ENCODE measurements at places on chromosomes 11 and 22. TPM values are rescaled to one million over a fixed set of nuclear protein-coding genes. Genes with fewer than 3 reads are reported as not detected.

Gene PRDM10
- total RNA-seq, result 3.5 TPM

Gene FLRT1
- 1.2 TPM for total RNA-seq

Gene GLYATL2
- 0.89 TPM for total RNA-seq

Gene TRIM64C
- not detected for total RNA-seq

Gene SCN3B
- 12.8 TPM for total RNA-seq

Gene AMPD3
- 3.4 TPM for total RNA-seq

Gene OR10A2
- total RNA-seq, result not detected

Gene CTSC
- total RNA-seq, result 42.2 TPM

Gene ST14
- total RNA-seq, result 0.35 TPM

Gene OR51I1
- total RNA-seq, result not detected

Gene ESAM
- 18.0 TPM for total RNA-seq

Gene GDPD4
- total RNA-seq, result 0.13 TPM

Gene OR5P2
- total RNA-seq, result not detected

Gene PAFAH1B2
- 59.8 TPM for total RNA-seq

Gene PRR33
- total RNA-seq, result 2.0 TPM

Gene PYGM
- 165 TPM for total RNA-seq

Gene SLC35E4
- 3.9 TPM for total RNA-seq

Gene MS4A15
- not detected for total RNA-seq

Gene C11orf87
- total RNA-seq, result 0.09 TPM

Gene DDI1
- not detected for total RNA-seq

Gene SLC5A1
- 0.58 TPM for total RNA-seq

Gene F2
- total RNA-seq, result 0.13 TPM

Gene RASD2
- 2.9 TPM for total RNA-seq

Gene RHOD
- total RNA-seq, result 14.2 TPM

Gene GAB4
- not detected for total RNA-seq

Gene MYRF
- total RNA-seq, result 0.49 TPM

Gene OR5M11
- not detected for total RNA-seq

Gene ARHGAP8
- 1.1 TPM for total RNA-seq

Gene NLRP14
- total RNA-seq, result 0.04 TPM

Gene PIH1D2
- total RNA-seq, result 1.1 TPM

Gene SOX10
- 2.2 TPM for total RNA-seq

Gene HEPHL1
- not detected for total RNA-seq

Gene PCNX3
- 6.6 TPM for total RNA-seq

Gene POU2F3
- total RNA-seq, result 0.13 TPM

Gene TEX54
- total RNA-seq, result not detected

Gene GLYATL1
- total RNA-seq, result 0.58 TPM

Gene DAGLA
- total RNA-seq, result 2.0 TPM

Gene MYOD1
- total RNA-seq, result 47.3 TPM

All from muscle of leg (tissue), 16 donors.